ENCODE measurements at places on chromosomes 11 and 22. TPM values are rescaled to one million over a fixed set of nuclear protein-coding genes. Genes with fewer than 3 reads are reported as not detected.

Gene TSPAN18
- polyA plus RNA-seq: 1.3 TPM

- H3K27me3 ChIP-seq: peaks cover 23% of the 10 kb centered on the region
- peaks cover 13% of the 10 kb centered on the region for H3K4me1 ChIP-seq
- H3K4me3 ChIP-seq: no peak overlapping the region
Observed at GRCh38 chr22:39567135-39567946, 3.2 kb upstream of the CACNA1I start.

GRCh38 chr11:63906585-63906984 lies 10.4 kb downstream of the RCOR2 start:
- H3K4me1 ChIP-seq: peaks cover 10% of the 10 kb centered on the region
- H3K27ac ChIP-seq: no peak overlapping the region

Gene CRYAB
- not detected for polyA plus RNA-seq

DNA sequence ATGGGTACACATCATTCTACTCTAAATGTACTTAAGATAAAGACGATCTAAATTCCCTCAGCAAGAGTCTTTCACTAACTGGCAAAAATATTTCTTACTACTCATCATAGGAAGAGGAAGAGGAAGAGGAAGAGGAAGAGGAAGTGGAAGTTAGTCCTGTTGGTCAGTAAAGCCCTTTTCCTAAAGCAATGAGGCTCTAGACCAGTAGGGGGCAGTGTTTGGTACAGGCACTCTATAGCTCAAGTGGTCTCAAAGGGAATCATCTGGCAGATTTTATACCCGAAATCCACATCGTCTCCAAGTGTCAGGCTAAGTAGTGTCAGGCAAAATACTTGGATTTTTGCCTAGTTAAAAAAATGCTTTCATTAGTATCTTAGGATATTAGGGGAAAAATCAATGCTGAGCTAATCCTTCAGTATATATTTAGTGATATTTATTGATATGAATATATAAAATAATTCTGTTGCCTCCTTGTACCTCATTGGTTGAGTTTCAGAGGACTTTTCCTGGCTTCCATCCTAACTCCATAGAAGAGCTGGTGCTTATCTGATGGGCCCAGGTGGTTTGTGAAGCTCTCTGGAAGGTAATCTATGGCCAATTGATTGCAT lies 7.7 kb downstream of the BLID start:
- H3K27me3 ChIP-seq: peaks cover 29% of the 10 kb centered on the region
- no peaks in the 10 kb centered on the region for H3K36me3 ChIP-seq

DNA sequence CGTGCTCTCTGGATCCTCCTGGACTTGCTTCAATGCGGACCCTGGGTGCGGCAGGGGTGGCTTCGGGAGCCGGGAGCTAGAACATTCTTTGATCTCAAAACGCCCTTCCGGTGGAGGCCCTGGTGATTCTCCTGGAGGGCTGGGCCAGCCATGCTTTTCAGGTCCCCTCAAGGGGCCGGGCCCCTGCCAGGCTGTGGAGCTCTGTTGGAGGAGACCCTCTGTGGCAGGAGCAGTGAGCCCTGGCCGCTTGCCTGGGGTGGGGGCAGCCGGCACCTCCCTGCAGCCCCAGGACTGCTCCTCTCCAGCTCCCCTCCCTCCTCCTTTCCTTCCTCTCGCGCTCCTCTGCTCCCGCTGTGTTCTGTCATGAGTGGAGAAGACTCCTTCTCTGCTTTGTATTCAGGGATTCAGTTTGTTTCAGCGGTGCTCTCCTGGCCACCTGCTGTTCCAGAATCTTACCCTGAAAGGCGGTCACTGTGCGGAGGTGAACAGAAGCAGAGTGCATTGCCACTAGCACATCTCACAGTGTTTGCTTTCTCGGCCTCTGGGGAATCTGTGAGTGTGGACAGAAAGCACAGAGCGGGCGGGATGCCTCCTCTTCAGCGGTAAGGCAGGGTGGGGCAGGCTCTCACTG lies 289.1 kb downstream of the TBC1D22A start:
- no peak overlapping the region for H3K27ac ChIP-seq
- no peak overlapping the region for H3K4me3 ChIP-seq
- peaks cover 5% of the 10 kb centered on the region for H3K36me3 ChIP-seq

All from naive B cell (primary cell).